ENCODE measurements at places on chromosomes 11 and 22.

GRCh38 chr11:34332524-34332923 lies 25.3 kb downstream of the ABTB2 start:
- DNase-seq, result no peak

DNA sequence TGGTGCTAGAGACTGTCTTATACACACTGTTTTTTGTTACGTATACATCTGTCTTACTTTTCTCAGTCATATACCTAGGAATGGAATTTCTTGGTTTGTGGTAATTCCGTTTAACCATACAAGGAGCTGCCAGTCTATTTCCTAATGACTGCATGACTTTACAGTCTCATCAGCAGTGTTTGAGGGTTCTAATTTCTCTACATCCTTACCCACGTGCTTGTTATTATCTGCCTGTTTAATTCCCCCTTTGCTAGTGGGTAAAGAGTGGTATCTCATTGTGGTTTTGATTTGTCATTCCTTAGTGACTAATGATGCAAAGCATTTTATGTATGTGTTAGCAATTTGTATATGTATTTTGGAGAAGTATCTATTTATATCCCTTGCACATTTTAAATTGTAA lies 1008.0 kb downstream of the FAM181B start:
- no peak for DNase-seq

GRCh38 chr11:72229336-72229924 lies 4.9 kb downstream of the INPPL1 start:
- DNase-seq, result no peak

- no peak for DNase-seq
Measured at GRCh38 chr22:31654408-31654807, 7.6 kb downstream of the PISD start.

DNA sequence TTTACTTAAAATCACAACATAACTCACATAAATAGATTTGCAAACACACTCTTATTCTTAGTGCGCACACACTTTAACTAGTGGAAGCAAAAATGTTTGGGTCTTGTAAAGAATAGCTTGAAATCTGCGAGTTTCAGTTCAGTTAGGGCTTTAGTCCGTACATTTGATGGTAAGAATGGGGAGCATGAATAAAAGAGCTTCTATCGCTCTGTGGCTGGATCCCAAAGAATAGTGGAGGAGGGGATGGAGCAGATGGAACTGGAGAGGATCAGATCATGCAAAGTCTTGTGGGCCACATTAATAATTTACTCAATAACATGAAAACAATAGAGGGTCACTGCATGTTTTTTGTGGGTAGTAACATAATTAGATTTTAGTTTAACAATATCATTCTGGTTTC lies 44.3 kb downstream of the DNHD1 start:
- DNase-seq, result no peak

GRCh38 chr11:133834682-133835592 lies 10.4 kb downstream of the SPATA19 start:
- DNase-seq, result peak; percentile 23

GRCh38 chr11:128660947-128661346 lies 32.9 kb upstream of the FLI1 start:
- no peak for DNase-seq

- no peak for DNase-seq
Measured at GRCh38 chr11:95412074-95412473, 181.1 kb upstream of the SESN3 start.

GRCh38 chr11:36213393-36213840 lies 75.8 kb downstream of the COMMD9 start:
- DNase-seq, result no peak

DNA sequence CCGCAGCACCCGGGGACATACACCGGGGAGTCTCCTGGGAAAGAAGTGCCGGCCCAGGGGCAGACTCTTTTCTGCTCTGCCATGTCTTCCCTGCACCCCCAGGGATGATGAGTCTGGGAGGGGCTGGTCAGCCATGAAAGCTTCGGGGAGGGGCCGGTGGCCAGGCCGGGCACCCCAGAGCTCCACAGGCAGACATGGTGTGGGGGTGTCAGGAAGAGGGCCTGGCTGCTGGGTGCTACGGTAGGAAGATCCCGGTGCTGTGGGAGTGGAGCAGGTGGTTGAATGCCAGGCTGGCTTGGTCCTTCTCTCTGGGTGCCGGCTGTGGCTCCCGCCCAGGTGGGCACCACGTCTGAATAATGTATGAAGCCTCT lies 17.4 kb downstream of the LSP1 start:
- DNase-seq, result no peak

DNA sequence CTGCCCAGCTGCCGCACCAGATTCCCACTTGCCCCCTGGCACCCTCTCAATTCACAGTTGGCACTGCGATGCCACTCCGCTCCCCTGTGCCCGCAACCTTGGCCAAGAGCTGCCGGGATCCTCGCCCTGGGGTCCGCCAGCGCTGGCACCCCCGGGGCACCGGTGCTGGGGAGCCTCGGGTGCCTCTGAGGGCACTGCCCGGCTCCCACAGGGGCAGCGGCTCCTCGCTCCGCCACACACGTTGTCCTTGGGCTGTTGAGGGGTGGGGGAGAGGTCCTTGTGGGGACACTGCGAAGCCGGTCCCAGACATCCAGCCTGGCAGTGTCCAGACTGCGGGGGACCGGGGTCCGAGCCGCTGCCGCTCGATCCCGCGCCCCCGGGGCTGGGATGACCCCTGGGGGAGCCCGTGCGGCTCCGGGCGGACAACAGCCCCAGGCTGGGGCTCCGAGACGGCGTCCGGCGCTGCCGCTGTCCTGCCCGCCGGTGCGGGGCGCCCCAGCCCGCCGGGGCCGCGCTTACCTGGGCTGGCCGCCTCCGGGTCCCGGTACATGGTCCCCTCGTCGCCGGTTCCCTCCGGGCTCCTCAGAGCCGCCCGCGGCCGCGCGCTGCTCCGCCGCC lies 496 bp downstream of the SYT7 start:
- no peak for DNase-seq

- no peak for DNase-seq
Measured at GRCh38 chr22:38964989-38965388, 7.6 kb downstream of the APOBEC3A start.

- no peak for DNase-seq
Measured at GRCh38 chr22:27474711-27475547, 326.6 kb downstream of the MN1 start.

- DNase-seq, result peak; percentile 89
Measured at GRCh38 chr11:65416341-65416824, 6.2 kb upstream of the NEAT1 start.

DNA sequence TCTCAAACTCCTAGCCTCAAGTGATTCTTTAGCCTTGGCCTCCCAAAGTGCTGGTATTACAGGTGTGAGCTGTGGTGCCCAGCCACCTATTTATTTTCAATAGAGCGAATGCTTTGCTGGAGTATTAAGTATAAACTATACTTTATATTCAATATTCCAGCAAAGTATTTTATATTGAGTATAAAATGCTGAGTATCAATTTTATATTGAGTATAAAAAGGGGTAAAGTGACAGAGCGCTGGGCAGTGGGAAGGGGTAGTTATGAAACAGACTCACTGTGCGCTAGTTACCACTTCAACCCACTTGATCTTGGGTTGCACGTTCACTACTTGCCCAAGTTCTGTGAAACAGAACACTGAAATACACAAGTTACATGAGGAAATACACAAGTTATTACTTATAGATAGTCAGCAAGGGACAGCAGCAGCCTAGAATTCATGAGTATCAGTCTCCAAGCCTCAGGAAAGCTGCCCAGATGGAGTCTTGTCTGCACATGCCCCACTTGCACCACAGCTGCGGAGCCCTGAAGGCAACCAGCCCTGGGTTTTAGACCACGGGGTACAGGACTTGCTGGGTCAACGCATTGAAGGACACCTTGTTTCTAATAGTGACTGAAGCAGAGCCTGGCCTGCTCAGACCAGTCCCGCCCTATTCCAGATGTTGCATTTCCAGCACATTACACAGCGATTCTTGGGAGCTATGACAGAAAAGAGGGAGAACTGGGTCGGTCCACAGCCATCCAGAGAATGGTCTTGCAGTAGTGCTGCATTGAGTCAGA lies 51.6 kb upstream of the SYT13 start:
- DNase-seq, result no peak

GRCh38 chr11:61352038-61352437 lies 9.6 kb downstream of the CYB561A3 start:
- DNase-seq, result no peak

- DNase-seq, result no peak
Measured at GRCh38 chr11:124199702-124200101, 16.6 kb downstream of the OR10D3 start.

DNA sequence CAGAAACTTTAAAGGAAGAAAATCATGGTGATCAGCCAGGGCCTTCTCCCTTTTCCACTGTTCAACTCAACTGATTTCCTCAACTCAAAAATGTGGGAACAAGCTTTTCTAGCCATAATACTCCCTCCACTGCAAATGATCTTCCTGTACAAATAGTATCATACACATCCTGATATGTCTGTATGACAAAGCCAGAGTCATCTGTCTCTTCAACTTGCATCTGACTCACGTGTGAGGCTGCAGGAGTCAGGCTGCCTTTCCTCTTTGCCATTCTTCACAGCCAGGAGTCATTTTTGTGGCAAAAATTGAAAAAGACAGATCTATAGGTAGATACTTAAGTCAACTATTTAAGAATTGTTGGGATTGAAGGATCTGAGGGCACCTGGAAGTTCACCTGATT lies 13.3 kb downstream of the PATZ1 start:
- no peak for DNase-seq

DNA sequence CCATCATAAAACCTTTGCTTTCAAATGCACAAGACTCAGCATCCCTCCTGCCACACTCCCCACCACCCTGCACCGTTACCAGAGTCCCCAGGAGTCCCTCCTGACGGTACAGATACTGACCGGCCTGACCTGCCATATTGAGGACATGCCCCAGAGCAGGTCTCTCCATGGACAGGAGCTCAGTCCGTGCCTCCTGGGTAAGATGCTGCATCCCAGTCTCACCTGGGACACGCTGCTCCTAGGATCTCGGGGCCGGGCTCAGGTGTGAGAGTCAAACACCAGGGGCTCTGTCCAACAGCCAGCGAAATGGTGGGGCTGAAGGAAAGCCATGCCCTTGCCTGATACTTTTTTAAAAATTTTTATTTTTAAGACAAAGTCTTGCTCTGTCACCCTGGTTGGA lies 328.3 kb downstream of the SHANK2 start:
- no peak for DNase-seq

GRCh38 chr11:126194121-126194543 lies 17.3 kb downstream of the RPUSD4 start:
- peak; percentile 4 for DNase-seq

- DNase-seq, result no peak
Measured at GRCh38 chr11:65499713-65500386, 1.0 kb downstream of the MALAT1 start.

- DNase-seq, result no peak
Measured at GRCh38 chr22:33303099-33303498, 244.9 kb upstream of the SYN3 start.

- no peak for DNase-seq
Measured at GRCh38 chr11:66725647-66726046, 3.4 kb downstream of the SPTBN2 start.

- DNase-seq, result no peak
Measured at GRCh38 chr11:72631806-72632731, 42.2 kb downstream of the PDE2A start.

DNA sequence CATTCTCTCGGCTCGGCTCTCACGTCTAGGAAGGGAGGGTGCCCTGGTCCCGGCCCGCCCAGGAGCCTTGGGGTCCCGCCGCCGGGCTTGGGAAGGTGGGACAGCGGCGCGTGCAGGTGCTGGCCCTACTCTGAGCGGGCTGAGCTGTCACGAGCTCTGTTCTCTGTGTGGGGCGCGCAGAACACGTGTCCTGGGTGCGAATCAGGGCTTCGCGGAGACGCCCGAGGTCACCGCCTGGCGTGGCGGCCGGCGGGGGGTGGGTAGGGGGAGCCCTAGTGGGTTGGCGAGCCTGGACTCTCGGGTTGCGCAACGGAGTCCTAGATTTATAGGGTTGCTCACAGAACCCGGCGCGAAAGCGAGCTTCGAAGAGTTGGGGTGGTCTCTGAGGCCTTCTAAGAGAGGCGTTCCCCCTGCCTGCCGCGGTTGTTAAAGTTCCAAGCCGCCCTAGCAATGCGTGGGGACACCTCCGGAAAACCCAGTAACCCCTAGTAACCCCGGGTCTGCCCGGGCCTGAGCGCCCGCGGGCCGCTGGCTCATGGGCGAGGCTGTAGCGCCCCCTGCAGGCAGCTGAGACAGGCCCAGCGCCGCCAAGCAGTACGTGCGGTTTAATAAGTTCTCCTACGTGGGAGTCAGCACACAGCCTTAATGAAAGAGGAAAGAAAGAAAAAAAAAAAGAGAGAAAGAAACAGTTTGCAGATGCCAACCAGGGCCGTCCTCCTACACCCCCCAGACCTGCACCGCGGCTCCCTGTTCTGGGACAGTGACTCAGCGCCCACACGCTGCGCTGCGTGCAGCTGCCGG lies 2.7 kb downstream of the ADM start:
- DNase-seq, result peak; percentile 72

GRCh38 chr22:27474112-27474571 lies 327.4 kb downstream of the MN1 start:
- no peak for DNase-seq

- peak; percentile 19 for DNase-seq
Measured at GRCh38 chr11:20360650-20361049, 2.9 kb upstream of the HTATIP2 start.

DNA sequence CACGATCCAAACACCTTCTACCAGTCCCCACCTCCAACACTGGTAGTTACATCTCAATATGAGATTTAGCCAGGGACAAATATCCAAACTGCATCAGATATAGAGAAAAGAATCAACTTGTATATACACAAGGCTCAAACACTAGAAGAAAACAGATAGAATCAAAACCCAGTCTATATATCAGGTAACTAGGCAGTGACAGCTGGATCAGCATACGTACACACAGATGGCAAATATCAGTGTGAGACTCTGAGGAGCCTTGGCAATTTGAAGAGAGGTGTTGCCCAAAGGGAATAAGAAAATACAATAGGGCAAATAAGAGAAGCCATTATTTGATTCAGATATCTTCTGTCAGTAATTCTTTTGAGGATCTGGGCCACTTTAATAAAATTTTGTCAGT lies 951.3 kb upstream of the CHORDC1 start:
- DNase-seq, result no peak

DNA sequence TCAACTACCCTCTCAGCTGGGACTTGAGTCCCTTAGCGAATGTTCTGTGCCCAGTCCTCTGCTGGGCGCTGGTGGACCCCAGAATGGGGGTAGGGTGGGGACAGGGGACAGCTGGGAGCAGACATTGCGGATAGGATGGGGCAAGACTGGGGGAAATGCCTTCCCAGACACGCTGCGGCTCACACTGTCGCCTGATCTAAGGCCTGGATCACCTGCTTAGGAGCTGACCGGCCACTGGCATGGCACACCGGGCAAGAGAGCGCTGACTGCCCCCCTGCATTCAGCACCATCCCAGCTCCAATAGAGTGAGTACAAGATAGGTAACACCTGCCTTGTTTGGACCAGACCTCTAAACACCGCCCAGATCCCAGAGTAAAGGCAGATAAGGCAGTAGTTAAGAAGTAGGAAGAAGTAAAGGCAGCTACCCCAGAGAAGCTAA lies 1.4 kb downstream of the ARVCF start:
- no peak for DNase-seq

All from activated T-cell treated with anti-CD3 and anti-CD28 coated beads for 24 hours (primary cell).